Osteocyte (in vitro differentiated cells): ENCODE measurements at places on chromosomes 2 and 18. TPM values are rescaled to one million over a fixed set of nuclear protein-coding genes. Genes with fewer than 3 reads are reported as not detected.

SERPINB13 gene
- total RNA-seq, result not detected in 2 replicates

OXER1 gene
- total RNA-seq, result not detected in 2 replicates

DNA sequence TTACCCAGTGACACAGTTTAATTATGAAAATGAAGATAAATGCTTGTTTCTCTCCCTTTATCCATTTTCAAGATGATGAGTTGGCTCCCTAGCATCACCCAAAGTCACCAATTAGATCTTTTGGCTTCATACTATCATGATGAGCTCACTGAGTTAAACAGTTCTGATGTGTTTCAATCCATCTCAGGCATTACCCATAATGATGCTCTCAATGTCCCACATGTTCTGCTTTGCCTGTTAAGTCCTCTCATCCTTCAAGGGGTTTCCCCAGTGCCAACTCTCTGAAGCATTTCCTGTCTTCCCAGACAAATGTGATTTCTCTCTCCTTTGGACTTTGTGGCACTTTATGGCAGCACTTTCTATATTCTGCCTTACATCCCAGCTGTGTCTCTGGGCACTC is 92.6 kb downstream of the EPB41L3 start:
- no peak for DNase-seq
- H3K4me1 ChIP-seq, result peaks cover 7% of the 10 kb centered on the region
- no peak overlapping the region for H3K27ac ChIP-seq

- H3K27ac ChIP-seq, result no peak overlapping the region
- H3K4me1 ChIP-seq, result no peaks in the 10 kb centered on the region
- DNase-seq, result no peak
Observed at GRCh38 chr2:137036619-137037018, 271.3 kb downstream of the THSD7B start.

ERBB4 gene
- total RNA-seq, result 2.5 and 2.8 TPM in 2 replicates

MC4R gene
- not detected in 2 replicates for total RNA-seq

XRCC5 gene
- 224 and 234 TPM in 2 replicates for total RNA-seq

THSD7B gene
- 0.37 TPM in 1 of 2 replicates, not detected in the other for total RNA-seq

GRP gene
- total RNA-seq, result not detected in 2 replicates

GRCh38 chr18:8699948-8700347 is 5.4 kb upstream of the MTCL1 start:
- no peak overlapping the region for H3K4me3 ChIP-seq
- H3K27ac ChIP-seq, result no peak overlapping the region
- H3K4me1 ChIP-seq, result peaks cover 23% of the 10 kb centered on the region
- no peaks in the 10 kb centered on the region for H3K27me3 ChIP-seq
- no peak for DNase-seq

NT5DC4 gene
- not detected in 2 replicates for total RNA-seq

COL4A3 gene
- 0.32 and 0.57 TPM in 2 replicates for total RNA-seq

ALLC gene
- total RNA-seq, result not detected in 2 replicates

BMP10 gene
- total RNA-seq, result not detected in 2 replicates

- H3K27me3 ChIP-seq, result no peaks in the 10 kb centered on the region
- no peak for DNase-seq
- H3K4me3 ChIP-seq, result no peak overlapping the region
Observed at GRCh38 chr18:52439457-52439856, 99.5 kb downstream of the DCC start.

DNA sequence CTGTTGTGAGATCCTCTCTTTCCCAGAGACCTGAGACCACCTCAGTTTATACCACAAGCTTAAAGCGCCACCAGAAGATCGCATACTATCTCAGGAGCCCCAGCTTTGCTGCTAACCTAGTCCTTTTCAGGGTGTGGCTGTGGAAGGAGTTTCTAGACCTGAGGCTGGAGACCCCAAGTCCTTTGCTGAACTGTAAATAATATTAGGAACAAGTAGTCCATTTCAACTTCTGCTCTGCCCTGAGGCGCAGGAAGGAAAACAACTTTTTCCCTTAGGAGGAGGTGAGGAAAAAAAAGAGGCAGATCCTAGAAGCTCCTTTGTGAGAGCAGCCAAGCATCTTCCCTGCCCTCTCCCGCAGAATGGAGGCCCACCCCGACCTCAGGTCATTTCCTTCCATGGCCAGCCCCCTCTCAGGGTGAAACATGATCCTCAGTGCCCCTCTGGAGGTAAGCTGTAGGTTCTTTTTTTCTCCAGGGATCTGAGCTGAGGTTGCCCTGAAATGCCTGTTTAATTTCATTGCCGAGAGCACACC is 122.8 kb upstream of the LGALSL start:
- H3K4me1 ChIP-seq, result peaks cover 23% of the 10 kb centered on the region
- H3K27me3 ChIP-seq, result no peaks in the 10 kb centered on the region
- no peak overlapping the region for H3K27ac ChIP-seq
- no peaks in the 10 kb centered on the region for H3K36me3 ChIP-seq
- H3K4me3 ChIP-seq, result no peak overlapping the region

DNA sequence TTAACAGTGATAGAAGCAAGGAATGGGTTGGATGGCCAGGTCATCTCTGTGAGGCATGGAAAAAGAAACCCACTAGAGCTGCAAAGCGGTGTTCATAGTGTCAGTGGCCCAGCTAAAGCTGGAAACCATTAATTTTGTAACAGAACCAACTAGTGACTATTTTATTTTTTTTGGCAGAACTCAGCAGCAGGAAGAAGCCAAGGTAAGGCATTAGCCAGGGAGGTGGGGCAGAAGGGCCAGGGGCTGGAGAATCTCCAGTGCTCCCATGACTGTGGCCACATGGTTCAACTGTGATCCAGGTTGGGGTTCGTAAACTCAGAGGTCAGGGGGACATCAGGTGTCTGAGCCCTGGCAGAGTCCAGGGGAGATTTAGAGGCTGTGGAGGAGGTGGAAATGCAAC is 25.9 kb upstream of the YES1 start:
- H3K4me1 ChIP-seq, result peaks cover 7% of the 10 kb centered on the region
- H3K27me3 ChIP-seq, result peaks cover 7% of the 10 kb centered on the region
- no peaks in the 10 kb centered on the region for H3K36me3 ChIP-seq
- peak; percentile 42 for DNase-seq
- no peak overlapping the region for H3K27ac ChIP-seq
